ENCODE measurements at places on chromosomes 12 and 14. TPM values are rescaled to one million over a fixed set of nuclear protein-coding genes. Genes with fewer than 3 reads are reported as not detected.

The SERPINA3 gene
- not detected for total RNA-seq

- no peak overlapping the region for H3K4me3 ChIP-seq
- no peak overlapping the region for H3K27ac ChIP-seq
- H3K4me1 ChIP-seq = no peaks in the 10 kb centered on the region
- H3K36me3 ChIP-seq = peaks cover 28% of the 10 kb centered on the region
- no peaks in the 10 kb centered on the region for H3K27me3 ChIP-seq
Measured at GRCh38 chr14:60839057-60839456, 104.5 kb downstream of the MNAT1 start.

The CRIP1 gene
- 613 TPM for total RNA-seq

The GPR162 gene
- 0.13 TPM for total RNA-seq

DNA sequence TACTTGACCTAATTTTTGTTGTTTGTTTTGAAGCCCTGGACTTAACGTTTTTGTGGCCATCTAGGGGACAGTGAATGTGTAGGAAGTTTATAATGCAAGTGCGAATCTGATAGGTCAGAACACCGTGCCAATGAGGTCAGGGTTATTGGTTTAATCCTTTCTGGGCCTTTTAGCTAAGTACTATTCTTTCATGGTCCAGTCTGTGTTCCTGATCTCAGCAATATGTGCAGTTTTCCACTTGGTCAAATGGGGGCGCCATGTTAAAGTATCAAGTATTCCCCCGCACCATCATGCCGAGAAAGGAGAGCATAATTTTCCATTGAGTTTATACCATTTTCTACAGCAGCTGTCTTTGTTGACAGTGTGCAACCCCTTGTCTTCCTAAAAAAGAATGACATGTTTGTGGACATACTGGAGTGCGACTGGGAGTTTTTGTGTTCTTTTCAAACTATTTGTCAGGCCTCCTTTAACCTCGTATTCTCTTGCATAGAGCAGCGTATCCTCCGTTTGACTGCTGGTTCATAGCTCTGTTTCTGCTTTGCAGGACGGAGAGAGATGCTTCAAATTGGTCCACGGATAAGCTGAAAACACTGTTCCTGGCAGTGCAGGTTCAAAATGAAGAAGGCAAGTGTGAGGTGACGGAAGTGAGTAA is 1.3 kb downstream of the AHSA1 start:
- peak overlapping the region; percentile 100 for H3K4me3 ChIP-seq
- peak; percentile 79 for DNase-seq
- H3K36me3 ChIP-seq = peaks cover 43% of the 10 kb centered on the region
- H3K27me3 ChIP-seq = no peaks in the 10 kb centered on the region

- H3K27me3 ChIP-seq = peaks cover 30% of the 10 kb centered on the region
- H3K27ac ChIP-seq = no peak overlapping the region
- no peaks in the 10 kb centered on the region for H3K36me3 ChIP-seq
- DNase-seq = no peak
Measured at GRCh38 chr12:63841011-63841410, 3.5 kb upstream of the SRGAP1 start.

The DCP1B gene
- 12.8 TPM for total RNA-seq

The SLC25A47 gene
- not detected for total RNA-seq

DNA sequence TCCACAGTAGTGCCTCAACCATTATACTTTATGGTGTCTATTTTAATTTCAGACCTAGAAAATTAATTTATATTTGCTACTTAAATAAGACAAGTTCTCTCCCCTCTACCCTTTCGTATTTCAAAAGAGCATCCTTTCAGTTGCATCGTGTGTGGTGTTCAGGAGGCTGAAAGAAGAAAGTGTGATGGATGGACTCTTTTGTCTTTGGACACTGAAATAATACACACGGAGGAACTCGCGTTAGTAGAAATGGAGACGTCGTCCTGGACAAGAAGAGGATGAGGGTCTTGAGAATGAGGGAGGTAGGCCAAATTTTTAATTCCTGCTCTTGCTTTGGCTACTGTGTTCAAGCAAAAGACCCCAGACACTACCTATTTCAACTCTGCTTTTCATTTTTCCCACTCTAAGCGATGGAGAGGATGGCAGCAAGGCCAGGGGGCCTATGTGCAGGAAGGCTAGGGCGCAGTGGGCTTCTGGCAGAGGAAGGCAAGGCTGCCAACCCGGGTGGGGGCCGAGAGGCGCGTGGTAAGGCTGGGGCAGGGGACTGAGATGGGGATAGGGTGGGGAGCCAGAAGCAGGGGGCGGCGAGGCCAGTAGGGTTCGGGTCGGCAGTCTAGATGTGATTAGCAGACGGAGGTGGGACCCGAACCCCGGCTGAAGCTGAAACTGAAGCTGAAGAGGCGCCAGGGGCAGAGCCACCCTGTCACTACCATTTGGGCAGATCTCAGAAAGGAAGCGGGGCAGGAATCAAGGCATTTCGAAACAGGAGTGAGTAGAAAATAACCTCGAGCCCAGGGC is 722 bp downstream of the TMED8 start:
- H3K4me1 ChIP-seq = peaks cover 38% of the 10 kb centered on the region
- peak overlapping the region; percentile 89 for H3K4me3 ChIP-seq

DNA sequence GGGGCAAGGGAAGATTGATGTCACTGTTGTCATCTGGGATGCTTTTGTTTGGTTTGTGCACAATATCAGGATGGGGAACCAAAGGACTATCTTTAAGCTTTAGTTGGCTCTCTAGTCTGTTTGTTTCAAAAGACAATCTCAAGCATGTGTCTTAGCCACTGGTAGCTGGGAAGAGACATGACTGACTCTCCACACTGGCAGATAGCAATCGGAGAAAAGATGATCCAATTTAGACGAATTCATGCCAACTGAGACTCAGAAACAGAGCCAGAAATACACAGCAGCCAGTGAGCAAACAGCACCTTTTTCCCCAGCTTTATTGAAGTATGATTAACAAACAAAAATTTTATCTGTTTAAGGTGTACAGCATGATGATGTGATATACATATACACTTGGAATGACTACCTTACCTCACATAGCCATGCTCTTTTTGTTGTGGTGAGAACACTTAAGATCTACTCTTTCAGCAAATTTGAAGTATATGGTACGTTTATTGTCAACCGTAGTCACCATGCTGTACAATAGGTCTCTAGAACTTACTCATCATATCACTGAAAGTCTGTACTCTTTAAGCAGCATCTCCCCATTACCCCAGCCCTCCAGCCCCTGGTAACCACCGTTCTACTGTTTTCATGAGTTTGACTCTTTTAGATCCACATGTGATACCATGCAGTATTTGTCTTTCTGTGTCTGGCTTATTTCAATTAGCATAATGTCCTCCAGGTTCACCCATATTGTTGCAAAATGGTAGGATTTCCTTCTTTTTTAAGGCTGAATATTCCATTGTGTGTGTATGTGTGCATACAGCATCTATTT is 50.6 kb downstream of the DUSP16 start:
- peaks cover 18% of the 10 kb centered on the region for H3K36me3 ChIP-seq
- no peak for DNase-seq
- H3K27me3 ChIP-seq = no peaks in the 10 kb centered on the region

GRCh38 chr14:61927060-61927459 is 164.8 kb downstream of the SNAPC1 start:
- H3K4me3 ChIP-seq = no peak overlapping the region
- H3K36me3 ChIP-seq = no peaks in the 10 kb centered on the region
- H3K4me1 ChIP-seq = peaks cover 2% of the 10 kb centered on the region
- H3K27ac ChIP-seq = no peak overlapping the region

DNA sequence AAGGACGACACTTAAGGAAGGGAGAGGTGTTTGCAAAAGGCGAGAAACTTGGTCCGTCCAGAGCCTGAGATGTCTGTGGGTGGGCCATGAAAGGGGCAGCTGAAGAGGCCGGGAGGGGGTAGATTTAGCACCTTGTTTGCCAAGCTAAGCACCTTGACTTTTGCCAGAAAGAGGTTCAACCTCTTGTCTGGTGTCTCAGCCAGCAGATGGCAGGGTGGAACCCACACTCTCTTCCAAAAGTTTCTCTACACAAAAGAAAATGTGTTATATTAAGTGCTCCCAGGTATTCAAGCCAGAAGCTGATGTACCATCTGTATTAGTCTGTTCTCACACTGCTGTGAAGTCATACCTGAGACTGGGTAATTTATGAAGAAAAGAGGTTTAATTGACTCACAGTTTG is 69.9 kb downstream of the SUDS3 start:
- H3K27ac ChIP-seq = no peak overlapping the region
- no peaks in the 10 kb centered on the region for H3K4me1 ChIP-seq
- DNase-seq = no peak
- no peak overlapping the region for H3K4me3 ChIP-seq
- no peaks in the 10 kb centered on the region for H3K36me3 ChIP-seq
- H3K27me3 ChIP-seq = peaks cover 6% of the 10 kb centered on the region

DNA sequence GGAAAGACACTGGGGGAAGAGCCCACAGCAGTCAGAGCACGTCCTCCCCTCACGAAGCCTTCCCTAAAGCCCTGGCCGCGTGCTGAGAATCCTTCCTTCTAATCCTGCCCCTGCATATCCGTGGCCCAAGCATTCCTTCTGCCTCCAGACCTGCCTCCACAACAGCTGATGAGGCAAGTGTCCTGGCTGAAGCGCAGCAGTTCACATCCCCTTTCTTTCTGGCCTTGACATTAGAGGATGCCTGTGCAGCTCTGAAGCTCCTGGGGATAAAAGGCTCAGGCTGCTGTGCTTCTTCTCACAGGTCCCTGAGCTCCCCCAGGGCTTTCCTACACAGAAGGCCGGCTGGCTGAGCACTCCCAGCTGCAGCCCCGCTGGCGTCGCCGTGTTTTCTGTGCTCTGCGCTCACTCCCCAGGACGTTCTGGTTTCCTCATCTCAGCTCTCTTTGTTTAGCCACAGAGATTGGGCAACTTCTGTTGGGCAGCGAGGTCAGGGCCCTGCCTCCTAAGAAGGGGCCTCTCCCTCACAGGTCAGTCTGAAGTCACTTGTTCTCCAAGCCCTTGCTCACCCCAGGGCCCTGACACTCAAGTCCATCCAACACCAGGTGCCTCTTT is 45.8 kb downstream of the NINJ2 start:
- no peak overlapping the region for H3K4me3 ChIP-seq
- H3K4me1 ChIP-seq = peaks cover 75% of the 10 kb centered on the region
- no peak for DNase-seq
- H3K27me3 ChIP-seq = no peaks in the 10 kb centered on the region
- H3K36me3 ChIP-seq = no peaks in the 10 kb centered on the region

DNA sequence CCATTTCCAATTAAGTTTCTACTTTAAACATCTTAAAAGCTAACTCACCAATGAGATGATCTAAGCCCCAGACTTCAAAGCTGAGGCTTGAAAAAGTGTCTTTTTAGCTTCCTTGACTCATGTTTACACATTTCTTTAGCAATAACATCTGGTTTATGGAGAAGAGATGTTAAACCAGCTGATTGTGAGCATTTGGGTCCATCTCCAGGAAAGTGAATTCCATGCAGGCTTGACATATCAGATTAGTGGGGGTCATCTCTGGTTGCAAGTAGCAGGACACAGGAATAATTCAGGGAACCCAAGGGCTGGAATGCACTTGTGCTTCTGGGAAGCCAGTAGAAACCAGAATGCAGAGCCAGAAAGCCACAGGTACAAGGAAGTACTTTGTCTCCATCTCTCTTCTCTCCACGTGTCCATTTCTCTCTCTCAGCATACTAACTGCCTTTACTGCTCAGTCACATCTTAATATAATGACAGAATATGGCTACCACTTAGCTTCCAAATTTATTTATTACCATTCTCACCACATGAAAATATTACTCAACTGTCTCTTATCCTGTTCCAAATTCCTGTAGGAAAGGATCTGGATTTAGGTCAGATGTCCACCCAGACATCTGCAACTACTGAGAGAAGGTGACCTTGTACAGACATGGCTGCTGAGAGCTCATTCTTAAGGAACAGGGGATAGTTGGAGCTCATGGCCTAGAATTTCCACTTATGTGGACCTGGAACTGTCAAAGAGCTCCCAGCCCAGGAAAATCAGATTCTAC is 104.4 kb downstream of the SCN8A start:
- H3K4me3 ChIP-seq = no peak overlapping the region
- DNase-seq = no peak
- no peaks in the 10 kb centered on the region for H3K4me1 ChIP-seq
- no peaks in the 10 kb centered on the region for H3K27me3 ChIP-seq
- no peaks in the 10 kb centered on the region for H3K36me3 ChIP-seq
- no peak overlapping the region for H3K27ac ChIP-seq

The TGM1 gene
- total RNA-seq = 3.1 TPM

DNA sequence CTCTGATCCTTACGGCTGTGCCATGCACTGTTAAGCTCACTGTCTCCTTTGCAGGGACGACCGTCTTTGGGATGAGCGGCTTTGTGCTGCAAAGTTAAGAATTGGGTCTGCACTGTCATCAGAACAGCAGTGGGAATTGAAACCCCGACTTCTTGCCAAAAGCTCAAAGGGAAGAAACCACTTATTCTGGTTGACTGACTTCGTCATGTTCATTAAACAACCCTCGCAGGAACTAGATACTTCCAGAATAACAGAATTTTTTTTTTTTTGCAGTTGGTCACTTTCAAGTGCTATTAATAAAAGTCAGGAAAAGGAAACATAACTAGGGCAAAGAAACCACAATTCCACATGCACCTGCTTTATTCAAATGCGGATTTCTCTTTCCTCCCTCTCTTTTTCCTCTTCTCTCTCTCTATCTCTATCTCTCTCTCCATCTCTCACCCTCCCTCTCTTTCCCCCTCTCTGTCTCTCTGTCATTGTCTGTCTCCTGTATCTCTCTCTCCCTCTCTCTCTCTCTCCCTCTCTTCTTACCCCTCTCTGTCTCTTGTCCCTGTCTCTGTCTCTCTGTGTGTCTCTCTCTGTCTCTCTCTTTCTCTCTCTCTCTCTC is 12.3 kb upstream of the GLT1D1 start:
- H3K27me3 ChIP-seq = peaks cover 15% of the 10 kb centered on the region
- H3K4me1 ChIP-seq = peaks cover 12% of the 10 kb centered on the region
- H3K36me3 ChIP-seq = no peaks in the 10 kb centered on the region
- H3K4me3 ChIP-seq = no peak overlapping the region
- DNase-seq = no peak

The COQ5 gene
- 30.6 TPM for total RNA-seq

DNA sequence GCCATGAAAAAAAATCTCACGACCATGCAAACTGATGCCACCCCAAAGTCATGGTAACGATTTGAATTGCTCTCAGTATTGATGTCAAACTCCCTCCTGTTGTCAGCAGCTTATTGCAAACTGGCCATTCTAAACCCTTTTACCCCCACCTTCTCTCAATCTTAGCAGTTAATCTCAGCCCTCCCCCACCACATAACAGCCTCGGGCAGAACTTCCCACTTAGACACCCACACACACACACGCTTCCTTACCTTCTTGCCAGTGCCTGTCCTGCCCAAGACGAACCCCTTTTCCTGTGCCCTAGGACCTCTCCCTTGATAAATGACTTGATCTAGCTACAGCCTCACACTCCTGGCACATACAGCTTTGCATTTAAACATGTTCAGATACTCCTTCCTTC is 56.6 kb downstream of the GPATCH2L start:
- no peak for DNase-seq
- no peaks in the 10 kb centered on the region for H3K27me3 ChIP-seq
- peaks cover 16% of the 10 kb centered on the region for H3K36me3 ChIP-seq
- no peak overlapping the region for H3K4me3 ChIP-seq
- no peaks in the 10 kb centered on the region for H3K4me1 ChIP-seq

The DBX2 gene
- total RNA-seq = not detected

The GLT8D2 gene
- not detected for total RNA-seq

Data from activated CD8-positive, alpha-beta T cell treated with anti-CD3 and anti-CD28 coated beads, Interleukin-2, amount 10 ng/mL, durations not matched to agents 7 days and 5 days (primary cell).